ENCODE measurements at places on chromosomes 3 and 15.

- no peak for DNase-seq
Observed at GRCh38 chr3:122055215-122055614, at the start of gene CD86. Gene CD86 (plus strand): TSS chr3:122055362. CDS start chr3:122055490, 128 bp downstream.

DNA sequence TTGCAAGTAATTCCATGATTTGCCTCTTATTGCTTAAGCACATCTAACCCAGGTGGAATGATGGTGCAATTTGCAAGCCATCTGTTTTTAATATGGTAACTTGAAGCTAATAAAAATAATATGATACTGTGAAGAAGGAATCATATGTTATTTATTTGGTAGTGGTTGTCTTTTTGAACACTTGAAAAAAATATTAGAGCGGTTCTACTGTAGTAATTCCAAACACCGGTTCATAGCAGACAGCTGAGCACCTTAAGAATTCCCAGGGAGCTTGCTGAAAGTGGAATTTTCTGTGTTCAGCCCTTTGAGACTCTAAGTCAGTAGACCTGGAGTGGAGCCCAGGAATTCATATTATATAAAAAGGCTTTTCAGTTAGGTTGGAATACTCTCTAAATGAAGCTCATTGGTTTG is 687.4 kb downstream of the EDEM1 start:
- DNase-seq, result no peak

DNA sequence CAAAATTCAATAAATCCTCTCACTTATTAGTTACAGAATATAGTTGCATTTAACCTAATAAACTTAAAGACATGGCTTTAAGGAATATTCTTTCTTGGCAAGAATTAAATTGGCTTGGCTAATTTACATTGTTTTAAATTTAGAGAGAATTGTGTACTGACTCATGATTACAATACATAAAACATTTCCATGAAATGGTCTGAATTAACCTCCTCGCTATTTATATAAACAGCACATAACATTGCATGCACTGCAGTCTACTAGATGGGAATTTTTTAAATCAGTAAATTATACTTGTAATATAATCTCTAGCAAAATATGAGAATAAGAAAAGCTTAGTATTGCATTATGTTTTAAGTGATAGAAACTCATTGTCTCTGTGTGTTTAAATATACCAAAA is 268.9 kb downstream of the SHOX2 start:
- DNase-seq, result no peak

DNA sequence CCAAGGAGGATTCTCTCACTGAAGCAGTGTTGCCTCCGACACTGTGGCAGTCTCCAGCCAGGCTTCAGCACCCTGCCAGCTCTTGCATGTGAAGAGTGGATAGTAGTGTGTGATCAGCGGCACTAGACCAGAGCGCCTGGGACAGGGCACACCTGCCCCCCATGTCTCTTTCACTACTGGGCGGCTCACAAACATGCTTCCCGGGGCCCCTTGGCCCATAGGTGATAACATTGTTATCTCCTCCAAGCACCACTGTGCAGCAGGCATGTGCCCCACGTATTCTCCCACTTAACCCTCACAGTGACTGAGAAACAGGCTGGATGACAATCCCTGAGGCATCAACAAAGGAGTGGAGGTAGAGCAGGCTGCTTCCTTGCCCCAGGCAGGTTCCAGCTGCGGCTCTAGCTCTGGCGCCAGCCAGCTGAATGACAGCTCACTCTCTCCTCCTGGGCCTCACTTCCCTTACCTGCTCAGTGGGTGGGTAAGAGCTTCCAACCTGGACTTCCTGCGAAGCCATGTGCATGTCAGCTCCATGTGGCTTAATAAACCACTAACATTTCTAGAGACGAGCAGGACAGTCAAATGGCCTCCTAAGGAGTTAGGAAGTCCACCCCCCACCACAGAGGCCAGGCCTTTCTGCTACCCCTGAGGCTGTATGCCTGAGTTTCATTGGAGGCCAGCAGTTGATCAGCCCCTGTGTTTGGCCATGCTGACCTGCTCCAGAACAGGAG is 37.8 kb downstream of the KLF13 start:
- DNase-seq, result no peak

GRCh38 chr3:81270603-81271379 is 490.7 kb downstream of the GBE1 start:
- DNase-seq, result no peak
